Fibroblast of lung (primary cell): ENCODE measurements at places on chromosomes 13 and 19. TPM values are rescaled to one million over a fixed set of nuclear protein-coding genes. Genes with fewer than 3 reads are reported as not detected.

DNA sequence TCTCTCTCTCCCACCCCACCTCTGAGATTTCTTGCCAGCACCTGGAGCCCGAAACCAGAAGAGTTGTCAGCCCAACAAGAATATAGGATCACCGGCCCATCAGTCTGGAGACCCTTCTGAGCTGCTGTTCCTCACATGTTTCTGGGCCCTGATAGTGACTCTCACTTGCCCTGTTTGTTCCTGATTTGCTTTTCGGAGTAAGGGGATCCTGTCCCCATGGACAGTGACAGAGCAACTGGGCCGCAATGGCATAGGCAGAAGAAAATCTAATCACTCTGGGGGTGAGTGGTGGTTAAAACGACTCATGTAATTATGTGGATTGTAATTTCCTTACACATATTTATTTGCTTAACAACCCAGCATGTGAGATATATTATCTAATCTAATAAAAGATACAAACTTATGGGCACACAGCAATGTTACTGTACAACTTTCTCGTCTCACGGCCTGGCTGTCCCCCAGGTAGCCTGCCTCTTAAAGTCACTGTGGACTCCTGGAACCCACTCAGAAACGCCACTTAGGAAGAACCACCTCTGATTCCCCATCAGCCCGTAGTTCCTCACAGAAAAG is 663 bp upstream of the SMAD9 start:
- no peak for DNase-seq

GRCh38 chr13:24491845-24492244 is 20.7 kb downstream of the PARP4 start:
- no peak for DNase-seq

The DCT gene
- polyA plus RNA-seq, result not detected in 2 replicates

The ZNF791 gene
- 9.4 and 11.4 TPM in 2 replicates for polyA plus RNA-seq

The CDC16 gene
- polyA plus RNA-seq, result 76.9 and 101 TPM in 2 replicates

DNA sequence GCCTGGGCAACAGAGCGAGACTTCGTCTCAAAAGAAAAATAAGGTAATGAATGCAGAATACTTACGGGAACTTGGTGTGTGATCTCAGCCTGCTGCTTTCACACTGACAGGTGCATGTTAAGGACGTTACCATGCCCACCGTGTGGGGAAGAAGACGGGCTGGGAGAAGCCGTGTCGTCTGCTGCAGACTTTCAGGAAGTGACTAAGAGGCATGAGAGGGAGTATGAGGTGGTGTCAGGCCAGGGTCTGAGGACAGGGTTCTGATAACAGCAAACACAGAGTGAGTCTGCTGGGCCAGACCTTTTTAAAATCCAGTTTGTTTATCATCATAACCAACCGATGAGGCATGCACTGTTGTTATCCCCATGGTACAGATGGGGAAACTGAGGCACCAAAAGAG is 13.6 kb upstream of the GALP start:
- DNase-seq, result peak; percentile 26

- no peak for DNase-seq
These were observed 1.9 kb upstream of the CACNG7 start for GRCh38 chr19:53907193-53907581.

DNA sequence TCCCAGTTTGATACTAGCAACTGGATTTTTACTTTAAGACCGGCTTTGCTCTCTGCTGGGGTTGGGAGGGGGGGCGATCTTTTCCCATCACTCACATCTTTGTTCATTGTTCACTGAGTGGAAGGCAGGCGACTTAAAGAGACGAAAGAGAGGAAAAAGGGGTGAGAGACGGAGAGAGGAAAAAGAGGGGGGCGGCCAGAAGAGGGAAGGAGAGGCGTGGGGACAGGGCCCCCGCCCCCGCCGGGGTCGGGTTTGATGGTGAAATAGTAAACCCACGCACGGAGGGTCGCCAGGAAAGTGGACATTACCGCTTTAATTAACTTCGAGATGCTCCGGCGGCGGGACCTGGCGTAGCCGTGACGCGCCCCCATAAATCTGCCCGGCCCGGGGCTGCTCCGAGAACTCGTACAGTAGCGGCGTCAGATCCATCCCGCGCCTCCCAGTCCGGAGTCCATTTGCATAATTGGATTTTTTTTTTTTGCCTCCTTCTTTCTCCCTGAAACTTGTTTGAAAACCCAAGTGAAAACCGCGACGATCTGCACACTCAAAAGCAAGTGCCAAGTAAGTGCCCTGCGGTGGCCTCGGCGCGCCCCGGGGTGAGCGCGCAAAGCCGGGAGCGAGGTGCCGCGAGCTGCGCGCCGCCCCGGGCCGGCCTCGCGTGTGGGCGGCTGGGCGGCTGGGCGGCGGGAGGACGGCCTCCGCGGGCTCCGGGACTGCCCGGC is 143.9 kb upstream of the ZNF536 start:
- DNase-seq, result no peak

DNA sequence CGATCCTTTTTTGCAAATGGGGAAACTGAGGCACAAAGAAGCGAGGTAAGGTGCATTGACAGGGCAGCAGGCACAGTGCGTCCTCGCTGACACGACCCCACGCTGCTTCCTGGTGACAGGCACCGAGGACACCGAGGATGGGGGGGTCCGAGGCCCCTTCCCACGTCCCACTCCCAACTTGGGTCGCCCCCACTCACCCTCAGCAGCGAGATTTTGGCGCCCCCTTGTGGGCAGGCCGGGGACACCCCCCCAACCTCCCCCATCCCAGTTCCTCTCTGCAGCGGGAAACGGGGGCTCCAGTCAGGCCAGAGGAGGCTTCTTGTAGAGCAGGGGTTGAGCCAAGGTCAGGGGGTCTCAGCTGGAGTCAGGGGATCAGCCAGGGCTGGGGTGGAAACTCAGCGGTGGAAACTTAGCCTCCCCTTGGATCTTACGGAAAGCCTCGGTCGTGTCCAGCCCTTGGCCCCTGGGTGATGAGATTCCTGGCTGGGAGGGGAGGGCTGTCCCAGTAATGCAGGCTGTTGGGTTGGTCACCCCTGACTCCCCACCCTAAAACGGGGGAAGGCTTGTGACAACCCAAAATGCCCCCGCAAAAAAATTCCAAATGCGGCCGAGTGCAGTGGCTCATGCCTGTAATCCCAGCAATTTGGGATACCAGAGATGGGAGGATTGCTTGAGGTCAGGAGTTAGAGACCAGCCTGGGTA is 8.2 kb downstream of the SMIM24 start:
- DNase-seq, result no peak

- DNase-seq, result no peak
These were observed 8.4 kb upstream of the ZBTB32 start for GRCh38 chr19:35695895-35696422.

- DNase-seq, result no peak
These were observed 2.7 kb downstream of the FSTL3 start for GRCh38 chr19:678791-679388.

- DNase-seq, result peak; percentile 42
These were observed 8.8 kb upstream of the TNFSF9 start for GRCh38 chr19:6521718-6522646.
